Activated CD4-positive, alpha-beta T cell treated with anti-CD3 and anti-CD28 coated beads for 48 hours (primary cell): ENCODE measurements at places on chromosomes 13 and 19.
A peak's percentile ranks its signal among the peaks of the same experiment; 100 is the strongest.

- DNase-seq: no peak
These were observed 18.6 kb downstream of the NKPD1 start for GRCh38 chr19:45142016-45142725.

DNA sequence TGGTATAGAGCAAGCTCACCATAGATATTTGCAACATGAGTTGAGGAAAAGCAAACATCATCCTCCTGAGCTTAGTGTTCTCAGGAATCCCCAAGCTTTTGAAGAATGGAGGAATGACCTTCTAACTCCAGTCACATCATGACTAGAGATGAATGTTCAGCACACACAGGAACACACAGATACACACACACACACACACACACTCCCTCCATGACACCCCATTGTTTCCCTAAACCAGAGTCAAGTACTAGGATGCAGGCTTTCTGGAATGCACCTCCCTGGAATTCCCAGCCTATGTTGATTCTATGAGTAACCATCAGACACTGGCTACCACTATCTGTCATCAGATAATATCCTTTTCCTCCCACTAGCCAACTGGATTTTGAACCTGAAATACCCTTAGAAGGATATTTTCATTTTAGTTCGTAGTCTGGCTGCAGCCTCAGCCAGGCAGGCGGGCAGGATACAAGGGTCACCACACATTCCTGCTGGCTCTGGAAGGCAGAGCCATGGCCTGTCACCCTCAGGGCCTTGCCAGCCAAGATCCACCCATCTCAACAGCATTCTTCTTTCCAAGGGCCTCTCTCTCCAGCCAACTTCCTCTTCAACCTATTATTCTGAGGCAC, 162.4 kb downstream of the FOXO1 start:
- no peak for DNase-seq

- DNase-seq: no peak
These were observed 156.5 kb upstream of the TSC22D1 start for GRCh38 chr13:44732503-44733098.

GRCh38 chr19:3671680-3672574, 28.3 kb downstream of the PIP5K1C start:
- DNase-seq: peak; percentile 47

DNA sequence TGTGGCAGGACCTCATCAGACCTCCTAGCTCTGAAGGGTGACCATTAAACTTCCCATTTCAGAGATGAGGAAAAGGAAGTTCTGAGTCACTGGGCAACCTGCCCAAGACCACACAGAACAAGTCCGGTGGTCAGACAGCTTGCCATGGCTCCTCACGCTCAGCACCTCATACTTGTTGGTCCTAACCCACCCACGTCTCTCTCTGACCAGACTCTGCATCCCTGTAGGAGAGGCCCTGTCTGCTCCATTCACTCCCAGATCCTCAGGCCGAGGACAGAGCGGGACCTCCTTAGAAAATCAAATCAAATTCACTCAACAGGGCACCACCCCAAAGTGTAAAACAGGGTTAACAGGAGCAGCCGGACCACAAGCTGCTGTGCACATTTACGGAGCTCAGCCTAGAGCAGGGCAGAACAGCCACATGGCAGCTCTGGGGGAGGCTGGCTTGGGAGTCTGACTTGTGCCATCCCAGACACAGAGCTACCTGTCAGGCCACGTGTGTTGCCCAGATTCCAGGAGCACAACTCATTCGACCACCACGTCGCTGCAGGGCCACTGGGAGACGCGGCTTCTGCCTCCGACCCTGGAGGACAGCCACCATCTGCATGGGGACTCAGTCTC, 1.7 kb downstream of the MIER2 start:
- DNase-seq: no peak

DNA sequence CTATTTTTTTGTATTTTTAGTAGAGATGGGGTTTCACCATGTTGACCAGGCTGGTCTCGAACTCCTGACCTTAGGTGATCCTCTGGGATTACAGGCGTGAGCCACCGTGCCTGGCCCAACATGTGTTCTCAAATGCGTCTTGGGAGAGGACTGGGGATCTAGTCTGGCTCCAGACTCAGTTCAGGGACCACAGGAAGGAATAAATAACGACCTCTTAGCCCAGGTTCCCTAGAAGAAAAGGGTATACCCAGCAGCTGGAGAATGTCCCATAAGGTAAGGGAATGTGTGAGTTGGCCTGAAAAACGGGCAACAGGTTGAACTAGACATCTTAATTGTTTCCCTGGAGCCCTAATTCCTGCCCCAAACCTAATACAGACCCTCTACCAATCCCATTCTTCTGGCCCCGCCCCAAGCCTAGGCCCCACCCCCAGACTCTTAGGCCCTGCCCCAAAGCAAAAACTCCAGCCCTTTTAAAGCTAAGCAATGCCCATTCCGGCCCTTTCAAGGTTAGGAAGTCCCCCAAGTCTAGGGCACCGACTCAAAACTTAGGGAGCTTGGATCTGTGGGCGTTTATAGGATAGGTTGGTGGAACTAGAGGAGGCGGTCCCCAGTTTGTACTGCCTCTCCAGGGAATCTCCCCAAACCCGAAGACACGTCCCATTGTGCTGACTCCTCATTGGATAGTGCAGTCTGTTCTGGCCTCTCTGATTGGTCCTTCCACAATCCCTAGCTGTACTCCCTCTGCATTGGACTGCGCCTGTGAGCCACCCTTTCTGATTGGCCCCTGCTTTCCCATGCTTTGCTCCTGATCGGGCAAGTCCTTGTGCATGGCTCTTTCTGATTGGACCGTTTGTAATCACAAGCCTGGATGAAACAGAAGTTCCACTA, 5.4 kb upstream of the LRFN1 start:
- DNase-seq: peak; percentile 31

GRCh38 chr19:42246922-42247639, 4.7 kb upstream of the GSK3A start:
- no peak for DNase-seq

DNA sequence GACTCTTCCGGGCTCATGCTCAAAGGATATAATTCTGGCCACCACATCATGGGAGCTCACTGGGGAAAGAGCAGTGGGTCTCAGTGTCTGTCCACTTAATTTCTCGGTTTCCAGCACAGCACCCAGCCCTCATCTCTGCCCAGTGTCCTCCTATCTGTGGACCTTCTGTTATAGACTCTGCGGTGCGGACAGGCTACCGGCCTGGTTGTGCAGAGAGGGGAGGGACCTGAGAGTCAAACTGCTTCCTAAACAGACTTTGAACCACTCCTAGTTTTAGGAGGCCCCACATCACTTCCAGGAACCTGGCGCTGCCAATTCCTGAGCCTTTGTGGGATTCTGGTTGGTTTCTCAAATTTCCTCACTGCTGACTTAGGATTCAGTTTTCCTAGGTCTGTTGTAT, 59.8 kb upstream of the MED4 start:
- no peak for DNase-seq

GRCh38 chr13:36841391-36841790, 22.4 kb downstream of the RFXAP start:
- no peak for DNase-seq

GRCh38 chr19:825897-826644, 1.6 kb upstream of the AZU1 start:
- DNase-seq: no peak
